ENCODE measurements at places on chromosomes 2 and 18.
A peak's percentile ranks its signal among the peaks of the same experiment; 100 is the strongest.

DNA sequence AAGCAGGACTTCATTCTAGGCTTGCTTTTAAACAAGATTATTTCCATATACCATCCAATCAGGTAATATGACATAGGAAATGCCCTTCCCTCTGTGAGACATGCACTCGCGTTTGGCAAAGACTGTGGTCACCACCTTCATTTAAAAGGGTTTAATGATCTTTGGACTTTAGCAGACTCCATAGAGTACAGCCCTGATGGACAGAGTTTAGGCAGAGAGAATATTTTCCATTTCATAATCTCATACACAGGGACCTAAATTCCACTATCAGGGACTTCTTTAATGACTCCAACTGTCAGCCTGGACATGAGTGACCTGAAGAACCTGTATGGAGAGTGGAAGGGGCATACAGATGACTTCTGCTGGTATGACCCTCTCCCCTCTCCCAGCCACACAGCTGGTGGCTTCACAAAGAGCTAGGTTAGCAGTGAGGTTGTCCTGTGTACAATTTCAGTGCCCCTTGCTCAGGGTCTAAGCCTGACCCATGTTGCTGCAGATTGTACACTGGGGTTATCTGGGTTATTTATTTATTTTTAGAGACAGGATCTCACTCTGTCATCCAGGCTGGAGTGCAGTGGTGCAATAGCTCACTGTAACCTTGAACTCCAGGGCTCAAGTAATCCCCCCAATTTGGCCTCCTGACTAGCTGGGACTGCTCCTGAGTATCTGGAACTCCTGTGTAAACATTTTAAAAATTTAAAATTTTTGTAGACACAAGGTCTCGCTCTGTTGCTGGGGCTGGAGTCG lies 59.2 kb downstream of the PTPRM start:
- DNase-seq = no peak

GRCh38 chr2:220034426-220035130 lies 407.1 kb downstream of the SLC4A3 start:
- no peak for DNase-seq

DNA sequence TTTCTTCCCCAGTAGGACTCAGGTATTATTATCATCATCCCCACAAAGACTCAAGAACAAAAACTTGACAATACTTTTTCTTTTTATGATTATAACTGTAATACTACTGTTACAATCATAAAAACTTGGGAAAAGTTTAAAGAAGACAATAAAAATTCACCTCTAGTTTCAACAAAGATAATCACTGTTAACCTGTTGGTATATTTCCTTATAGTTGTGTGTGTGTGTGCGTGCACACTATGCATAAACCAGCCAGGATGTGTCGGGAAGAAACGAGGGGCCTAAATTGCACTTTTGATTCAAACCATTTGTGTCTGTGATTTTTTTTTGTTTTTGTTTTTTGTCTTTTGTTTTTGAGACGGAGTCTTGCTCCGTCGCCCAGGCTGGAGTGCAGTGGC lies 233.0 kb downstream of the TPGS2 start:
- no peak for DNase-seq

GRCh38 chr2:138029276-138029675 lies 65.0 kb downstream of the HNMT start:
- DNase-seq = no peak

DNA sequence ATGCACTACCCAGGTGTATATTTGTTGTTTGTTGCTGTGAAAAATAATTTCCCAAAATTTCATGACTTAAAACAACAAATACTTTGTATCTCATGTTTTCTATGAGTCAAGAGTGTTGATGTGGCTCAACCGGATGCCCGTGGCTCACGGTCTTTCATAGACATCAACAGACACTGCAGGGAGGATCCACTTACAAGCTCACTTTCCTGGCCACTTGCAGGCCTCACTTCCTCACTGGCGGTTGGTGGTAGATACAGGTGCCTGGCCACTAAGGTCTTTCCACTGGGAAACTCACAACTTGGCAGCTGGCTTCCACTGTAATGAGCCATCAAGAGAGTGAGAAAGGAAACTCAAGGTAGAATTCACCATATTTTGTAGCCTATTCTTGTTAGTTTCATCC lies 662.9 kb downstream of the IRS1 start:
- no peak for DNase-seq

- peak; percentile 36 for DNase-seq
These were observed 127.4 kb downstream of the NYAP2 start for GRCh38 chr2:225526760-225527390.

DNA sequence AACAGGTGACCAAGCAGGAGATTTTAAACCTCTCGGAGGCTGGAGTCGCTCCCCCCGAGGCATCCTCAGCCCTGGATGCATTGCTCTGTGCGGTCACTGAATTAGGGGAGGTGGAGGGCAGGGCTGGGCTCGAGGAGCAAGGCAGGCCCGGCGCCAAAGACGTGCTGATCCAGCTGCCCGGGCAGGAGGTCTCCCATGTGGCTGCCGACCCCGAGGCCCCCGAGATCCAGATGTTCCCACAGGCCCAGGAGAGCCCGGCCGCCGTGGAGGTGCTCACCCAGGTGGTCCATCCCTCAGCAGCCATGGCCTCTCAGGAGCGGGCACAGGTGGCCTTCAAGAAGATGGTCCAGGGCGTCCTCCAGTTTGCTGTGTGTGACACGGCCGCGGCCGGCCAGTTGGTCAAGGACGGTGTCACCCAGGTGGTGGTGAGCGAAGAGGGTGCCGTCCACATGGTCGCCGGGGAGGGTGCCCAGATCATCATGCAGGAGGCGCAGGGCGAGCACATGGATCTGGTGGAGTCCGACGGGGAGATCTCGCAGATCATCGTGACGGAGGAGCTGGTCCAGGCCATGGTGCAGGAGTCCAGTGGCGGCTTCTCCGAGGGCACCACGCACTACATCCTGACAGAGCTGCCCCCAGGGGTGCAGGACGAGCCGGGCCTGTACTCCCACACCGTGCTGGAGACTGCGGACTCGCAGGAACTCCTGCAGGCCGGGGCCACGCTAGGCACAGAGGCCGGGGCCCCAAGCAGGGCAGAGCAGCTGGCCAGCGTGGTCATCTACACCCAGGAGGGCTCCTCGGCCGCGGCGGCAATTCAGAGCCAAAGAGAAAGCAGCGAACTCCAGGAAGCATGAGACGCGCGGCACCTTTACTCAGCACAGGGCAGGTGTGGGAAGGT lies 145.1 kb downstream of the PTGR3 start:
- DNase-seq = no peak

DNA sequence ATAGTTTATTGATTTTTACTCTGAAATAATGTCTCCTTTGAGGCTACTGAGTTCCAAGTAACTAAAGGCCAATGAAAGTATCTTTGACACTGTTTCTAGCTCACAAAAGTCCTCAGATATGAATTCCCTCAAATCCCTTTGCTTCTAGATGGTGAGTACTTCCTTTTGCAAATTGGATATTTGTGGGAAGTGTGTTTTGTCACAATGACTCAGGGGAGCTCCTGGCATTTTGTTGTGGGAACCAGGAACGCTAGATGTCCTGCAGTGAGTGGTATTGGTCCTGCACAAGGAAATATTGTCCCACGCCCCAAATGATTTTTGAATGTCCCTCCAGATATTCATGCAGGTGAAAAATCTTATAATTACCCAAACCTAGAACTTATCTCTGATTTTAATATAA lies 24.3 kb downstream of the TACR1 start:
- no peak for DNase-seq

GRCh38 chr2:45944074-45944473 lies 292.6 kb downstream of the PRKCE start:
- no peak for DNase-seq

DNA sequence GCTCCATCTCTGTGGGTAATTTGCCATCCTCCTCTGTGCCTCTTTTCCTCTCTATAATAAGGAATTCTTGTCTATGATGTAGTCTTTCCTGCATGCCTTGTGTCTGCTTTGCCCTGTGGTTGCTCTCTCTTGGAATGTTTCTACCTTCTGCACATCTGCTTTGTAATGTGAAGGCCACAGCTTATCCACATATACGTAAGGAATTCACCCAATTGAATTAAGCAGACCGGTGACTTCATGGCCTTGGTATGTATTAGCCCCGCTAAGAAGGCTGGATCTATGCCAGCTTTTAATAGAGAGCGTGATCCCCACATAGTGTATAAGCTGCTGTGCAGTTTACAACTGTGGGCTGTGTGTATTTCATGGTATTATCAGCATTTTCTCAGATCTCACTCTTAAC lies 274.7 kb downstream of the RNF144A start:
- DNase-seq = no peak

DNA sequence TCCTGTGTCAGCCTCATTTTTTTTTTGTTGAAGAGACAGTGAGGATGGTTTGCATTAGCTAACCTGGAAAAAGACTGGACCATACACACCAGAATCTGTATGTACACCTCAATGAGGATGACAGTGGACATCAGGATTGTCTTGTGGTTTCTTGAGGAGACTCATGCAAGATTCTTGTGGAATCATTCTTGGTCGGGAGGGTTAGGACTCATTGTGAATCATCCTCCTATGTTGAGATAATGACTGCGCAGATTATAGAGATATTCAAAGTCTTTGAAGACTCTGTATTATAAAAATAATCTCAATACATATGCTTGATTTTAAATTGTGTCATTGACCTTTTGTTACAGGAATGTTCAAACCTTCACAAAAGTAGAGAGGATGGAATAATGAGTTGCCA lies 49.1 kb upstream of the DOCK10 start:
- DNase-seq = no peak

DNA sequence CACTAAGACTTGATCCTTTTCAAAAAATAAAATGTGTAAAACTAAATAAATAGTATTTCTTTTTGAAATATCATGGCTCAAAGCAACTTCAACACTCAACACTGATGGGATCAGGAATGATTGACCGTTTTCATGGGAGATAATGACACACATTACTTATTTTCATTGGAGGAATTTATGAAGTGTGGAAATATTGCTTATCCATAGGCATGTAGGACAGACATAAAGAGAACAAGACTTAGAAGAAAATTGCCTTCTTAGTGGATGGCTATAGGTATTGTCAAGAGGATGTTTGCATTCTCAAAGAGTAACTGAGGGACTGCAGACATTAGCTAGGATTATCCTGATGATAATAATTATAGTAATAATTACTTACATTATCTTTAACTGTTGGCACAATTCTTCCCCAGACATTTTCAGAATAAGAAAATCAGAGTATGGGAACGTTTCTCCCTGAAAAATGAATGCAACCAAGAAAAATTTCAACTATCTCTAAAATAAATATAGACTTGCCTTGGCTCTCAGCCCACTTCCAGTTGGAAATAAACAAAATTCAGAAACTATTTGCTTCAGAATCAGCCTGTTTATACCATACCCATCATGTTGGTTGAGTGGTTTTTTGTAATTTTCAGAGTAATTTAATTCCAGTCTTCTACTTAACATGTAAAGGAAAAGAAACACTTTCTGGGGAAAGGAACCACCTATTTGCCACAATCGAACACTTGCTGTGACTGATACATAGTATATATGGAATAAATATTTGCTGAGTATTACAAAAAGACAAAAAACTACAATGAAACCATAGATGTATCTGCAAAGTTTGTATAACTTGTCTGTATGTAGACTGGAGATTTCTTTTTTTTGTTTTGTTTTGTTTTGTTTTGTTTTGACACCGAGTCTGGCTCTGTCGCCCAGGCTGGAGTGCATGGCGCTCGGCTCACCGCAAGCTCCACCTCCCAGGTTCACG lies 165.7 kb downstream of the TMX3 start:
- DNase-seq = no peak

GRCh38 chr2:203261326-203262159 lies 22.7 kb downstream of the CYP20A1 start:
- no peak for DNase-seq

DNA sequence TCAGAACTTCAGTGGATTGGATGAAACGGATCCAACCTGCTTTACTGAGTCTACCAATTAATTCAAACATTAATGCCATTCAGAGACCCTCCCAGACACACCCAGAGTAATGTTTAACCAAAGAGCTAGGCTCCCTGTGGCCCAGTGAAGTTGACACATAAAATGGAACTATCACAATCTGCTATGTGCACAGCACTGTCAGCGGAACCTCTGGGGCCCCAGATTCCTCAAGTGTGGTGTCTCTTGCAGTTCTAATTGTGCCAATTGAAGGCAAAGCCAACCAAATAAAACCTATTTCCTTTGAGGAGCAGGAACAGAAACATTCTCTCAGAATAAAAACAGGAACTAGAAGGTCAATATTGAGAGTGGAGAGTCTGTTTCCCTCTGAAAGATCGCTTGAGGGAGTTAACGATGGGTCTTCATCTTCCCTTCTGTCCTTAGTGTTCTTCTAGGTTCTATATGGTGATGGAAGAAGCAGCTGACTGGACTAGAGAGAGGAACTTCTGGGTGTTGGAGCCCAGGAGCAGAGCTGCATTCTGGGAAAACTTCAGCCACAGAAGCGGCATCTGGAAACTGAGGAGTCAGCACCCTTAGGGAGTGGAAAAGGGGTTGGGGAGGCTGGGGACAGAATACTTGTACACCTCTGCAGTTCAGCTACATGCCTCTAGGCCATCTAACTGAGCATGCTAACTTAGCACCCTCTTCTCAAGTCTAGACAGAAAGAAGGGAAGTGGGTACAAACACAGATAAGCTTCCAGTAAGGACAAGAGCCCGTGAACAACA lies 174.4 kb upstream of the FBXO11 start:
- DNase-seq = no peak

DNA sequence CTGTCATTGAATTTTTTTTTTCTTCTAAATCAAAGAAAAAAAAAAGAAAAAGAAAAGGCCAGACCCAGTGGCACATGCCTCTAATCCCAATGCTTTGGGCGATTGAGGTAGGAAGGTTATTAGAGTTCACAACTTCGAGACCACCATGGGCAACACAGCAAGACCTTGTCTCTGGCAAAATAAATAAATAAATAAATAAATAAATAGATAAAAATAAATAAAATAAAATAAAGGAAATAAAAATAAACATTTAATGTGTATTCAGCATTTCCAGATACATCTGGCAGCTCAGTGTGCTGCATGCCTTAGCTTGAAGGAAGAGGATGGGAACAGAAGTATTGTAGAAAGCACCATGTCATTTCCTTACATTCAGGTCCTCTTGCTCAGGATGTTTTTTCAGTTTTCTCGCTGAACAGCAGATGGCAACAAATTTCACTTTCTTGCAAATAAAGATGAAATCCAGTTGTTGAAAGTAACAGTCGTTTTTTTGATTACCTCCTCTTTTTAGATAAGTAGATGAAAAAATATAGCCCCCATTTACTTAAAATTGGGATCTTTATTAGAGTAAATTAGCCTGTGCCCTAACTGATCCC lies 25.7 kb upstream of the FAM178B start:
- DNase-seq = peak; percentile 28

- no peak for DNase-seq
These were observed 492.1 kb upstream of the PIK3C3 start for GRCh38 chr18:41462946-41463345.

Measured in retina (tissue), 1 donor.